ENCODE measurements at places on chromosomes 7 and 10. TPM values are rescaled to one million over a fixed set of nuclear protein-coding genes. Genes with fewer than 3 reads are reported as not detected.

RELN gene
- polyA plus RNA-seq = 17.1 TPM

TLX1 gene
- polyA plus RNA-seq = 0.18 TPM

SKIDA1 gene
- 10.8 TPM for polyA plus RNA-seq

GPR85 gene
- 1.7 TPM for polyA plus RNA-seq

DNA sequence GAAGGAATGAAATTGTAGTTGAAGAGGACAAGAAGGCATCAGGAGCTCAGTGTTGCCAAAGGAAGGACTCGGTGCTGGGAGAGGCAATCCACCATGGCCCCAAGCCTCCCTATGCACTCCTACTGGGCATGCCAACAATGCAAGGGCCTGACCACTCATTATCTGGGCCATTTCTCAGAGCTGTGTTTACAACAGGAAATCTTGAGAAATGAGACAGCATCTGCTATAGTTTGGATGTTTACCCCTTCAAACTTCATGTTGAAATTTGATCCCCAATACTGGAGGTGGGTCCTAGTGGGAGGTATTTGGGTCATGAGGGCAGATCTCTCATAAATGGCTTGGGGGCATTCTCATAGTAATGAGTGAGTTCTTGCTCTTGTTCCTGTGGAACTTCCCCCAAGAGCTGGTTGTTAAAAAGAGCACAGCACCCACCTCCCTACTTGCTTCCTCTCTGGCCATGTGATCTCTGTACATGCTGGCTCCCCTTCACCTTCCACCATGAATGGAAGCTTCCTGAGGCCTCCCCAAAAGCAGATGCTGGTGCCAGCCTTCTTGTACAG is 50.8 kb upstream of the AOAH start:
- no peak for DNase-seq

DNA sequence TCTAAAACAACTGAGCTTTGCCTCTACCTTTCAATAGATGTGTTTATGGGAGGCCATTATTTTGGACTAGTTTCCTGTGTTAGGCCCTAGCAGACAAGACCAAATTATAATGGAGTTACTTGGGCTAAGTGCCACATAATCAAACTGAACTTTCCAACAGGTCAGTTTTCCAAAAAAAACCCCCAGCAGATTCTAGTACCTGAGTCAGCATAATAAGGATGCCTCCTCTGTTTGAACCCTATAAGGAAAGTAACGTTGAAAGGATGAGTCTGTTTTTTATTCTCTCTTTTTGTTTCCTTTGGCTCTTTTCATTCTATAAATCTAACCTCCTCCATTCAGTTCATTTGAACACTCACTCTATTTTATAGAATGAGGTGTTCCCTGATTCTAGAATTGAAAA is 148.1 kb upstream of the FAM3C start:
- no peak for DNase-seq

DNA sequence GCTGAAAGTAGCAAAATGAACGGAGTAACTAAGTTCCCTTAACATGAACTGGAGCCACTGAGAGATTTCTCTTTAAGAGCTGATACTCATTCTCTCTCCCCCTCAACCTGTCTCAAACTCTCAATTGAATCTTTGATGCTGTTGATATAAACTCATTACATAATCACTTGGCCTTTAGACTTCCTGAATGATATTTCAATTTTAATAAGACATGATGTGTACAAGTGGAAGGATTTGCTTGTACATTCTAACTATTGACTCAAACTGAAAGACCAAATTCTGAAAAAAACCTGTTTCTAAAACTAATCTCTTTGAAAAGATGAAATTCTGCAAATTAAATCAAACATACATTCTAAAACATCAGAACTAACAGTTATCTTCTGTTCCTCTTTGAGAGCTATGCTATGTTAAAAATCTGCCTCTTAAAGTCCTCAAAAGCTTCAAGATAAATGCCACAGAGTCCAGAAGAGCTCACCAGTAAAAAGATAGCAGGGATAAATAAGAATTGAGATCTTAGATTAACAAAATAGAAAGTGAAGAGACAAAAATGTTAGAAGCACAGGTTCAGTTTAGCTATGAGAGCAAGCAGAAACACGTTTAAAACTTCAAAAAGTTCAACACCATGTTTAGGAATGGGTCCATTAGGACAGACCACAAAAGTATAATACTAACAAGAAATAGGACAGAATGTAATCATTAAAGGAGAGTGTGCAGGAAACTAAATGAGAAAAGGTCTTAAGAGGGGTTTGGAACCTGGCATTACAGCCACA is 46.1 kb downstream of the TNPO3 start:
- no peak for DNase-seq

GRCh38 chr7:36090976-36091873 is 61.8 kb upstream of the EEPD1 start:
- no peak for DNase-seq

- DNase-seq = peak; percentile 27
These were observed 662 bp downstream of the DNAJC2 start for GRCh38 chr7:103343758-103344452.

Data from left renal cortex interstitium (tissue), 4 donors.